HFFc6 (cell line): ENCODE measurements at places on chromosomes 3 and 15.

DNA sequence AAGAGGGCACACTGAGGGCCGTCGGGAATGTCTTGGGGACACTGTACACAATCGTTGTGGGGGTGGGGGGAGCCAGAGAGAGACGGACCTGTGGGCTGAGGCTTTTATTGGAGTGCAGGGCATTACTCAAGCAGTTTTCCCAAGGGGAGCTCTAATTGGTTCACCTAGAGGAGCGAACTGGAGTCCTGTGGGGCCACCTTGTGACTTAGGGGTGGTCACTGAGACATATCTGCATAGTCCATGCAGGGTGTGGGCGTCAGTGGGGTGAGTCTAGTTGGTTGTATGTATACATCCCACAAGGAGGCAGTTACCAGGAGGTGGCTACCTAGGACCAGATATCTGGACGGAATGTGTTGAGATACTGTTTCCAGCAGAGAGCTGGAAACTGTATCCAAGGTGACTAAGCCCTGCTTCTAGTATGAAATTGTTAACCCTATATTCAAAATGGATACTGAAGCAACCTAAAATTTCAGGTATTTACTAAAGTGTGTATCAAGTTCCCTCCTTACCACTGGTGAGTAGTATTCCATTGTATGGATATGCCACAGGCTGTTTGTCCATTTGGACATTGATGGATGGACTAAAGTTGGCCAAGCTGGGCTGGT, 2.6 kb upstream of the PIGZ start:
- peaks cover 14% of the 10 kb centered on the region; the same call in 1 of the 2 replicates for H3K4me1 ChIP-seq
- no peak for DNase-seq
- H3K4me3 ChIP-seq: no peak overlapping the region
- no peaks in the 10 kb centered on the region for H3K36me3 ChIP-seq

DNA sequence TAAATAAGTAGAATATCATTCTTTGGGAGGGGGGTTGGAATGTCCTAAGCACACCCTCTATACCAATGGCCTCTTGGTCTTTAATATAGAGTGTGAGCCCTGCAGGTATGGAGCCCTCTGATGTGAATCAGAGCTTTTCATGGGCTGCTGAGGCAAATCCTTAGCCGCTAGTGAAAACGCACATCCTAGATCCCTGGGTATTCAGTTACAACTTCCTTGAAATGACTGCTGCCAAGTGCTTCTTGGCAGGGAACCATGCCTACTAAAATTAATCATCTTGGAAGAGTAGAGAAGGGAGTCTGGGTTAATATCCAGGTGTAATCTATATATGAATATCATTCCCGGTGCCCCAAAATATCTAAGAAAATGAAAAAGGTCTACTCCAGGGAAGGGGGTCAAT, 109.1 kb downstream of the POLQ start:
- no peaks in the 10 kb centered on the region for H3K27me3 ChIP-seq
- H3K4me1 ChIP-seq: peaks cover 16% of the 10 kb centered on the region
- no peak for DNase-seq
- no peak overlapping the region for H3K4me3 ChIP-seq
- H3K36me3 ChIP-seq: peaks cover 4% of the 10 kb centered on the region; the same call in 1 of the 2 replicates

DNA sequence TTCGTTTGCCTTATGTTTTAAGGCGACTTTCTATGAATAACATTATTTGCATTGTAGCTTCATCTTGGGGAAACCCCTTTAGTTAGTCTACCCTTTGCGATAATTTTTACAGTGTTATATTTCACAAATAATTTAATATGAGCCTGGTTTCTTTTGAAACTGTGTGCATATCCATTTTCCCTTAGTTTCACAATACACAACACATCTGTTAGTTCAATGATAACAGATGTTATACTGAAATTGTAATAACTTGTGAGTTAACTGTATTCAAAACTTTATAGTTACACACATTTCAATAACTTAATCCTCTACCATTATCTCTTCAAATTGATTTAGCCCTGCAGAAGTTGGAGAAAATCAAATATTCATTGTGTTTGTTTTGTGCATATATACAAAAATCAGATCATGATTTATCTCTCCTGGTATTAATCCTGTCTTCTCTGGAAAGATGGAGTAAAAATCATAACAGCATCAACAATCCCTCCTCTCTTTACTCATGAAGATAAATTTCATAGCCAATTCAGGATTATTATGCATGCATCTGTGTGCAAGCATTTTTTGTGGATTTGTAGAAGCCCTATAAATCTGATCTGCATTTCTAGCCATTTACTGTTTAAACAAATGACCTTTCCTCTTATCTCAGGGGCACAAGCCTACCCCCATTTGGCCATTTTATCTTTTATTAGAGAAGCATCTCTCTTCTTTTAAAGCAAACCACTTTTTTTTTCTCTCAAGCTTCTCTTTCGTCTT, 304.0 kb downstream of the VPS13C start:
- no peaks in the 10 kb centered on the region; the same call in none of the 2 replicates for H3K27me3 ChIP-seq
- no peaks in the 10 kb centered on the region for H3K4me1 ChIP-seq
- H3K36me3 ChIP-seq: peaks cover 4% of the 10 kb centered on the region; the same call in 1 of the 2 replicates
- no peak for DNase-seq

GRCh38 chr3:195238081-195238571, 32.8 kb downstream of the XXYLT1 start:
- H3K27ac ChIP-seq: no peak overlapping the region
- H3K4me3 ChIP-seq: no peak overlapping the region
- H3K27me3 ChIP-seq: no peaks in the 10 kb centered on the region
- H3K4me1 ChIP-seq: no peaks in the 10 kb centered on the region
- DNase-seq: no peak

GRCh38 chr3:50358355-50358910, 888 bp downstream of the TMEM115 start:
- peaks cover 3% of the 10 kb centered on the region; the same call in 1 of the 2 replicates for H3K27me3 ChIP-seq
- H3K27ac ChIP-seq: peak overlapping the region; percentile 81
- peak overlapping the region; percentile 97 for H3K4me3 ChIP-seq
- H3K4me1 ChIP-seq: peaks cover 33% of the 10 kb centered on the region

GRCh38 chr3:193702967-193703366, 110.0 kb downstream of the OPA1 start:
- no peak overlapping the region for H3K4me3 ChIP-seq
- peaks cover 3% of the 10 kb centered on the region; the same call in 1 of the 2 replicates for H3K27me3 ChIP-seq
- H3K36me3 ChIP-seq: peaks cover 5% of the 10 kb centered on the region; the same call in 1 of the 2 replicates
- no peak for DNase-seq

GRCh38 chr15:91227766-91228165, 127.7 kb downstream of the SV2B start:
- no peaks in the 10 kb centered on the region for H3K36me3 ChIP-seq
- DNase-seq: no peak
- no peak overlapping the region for H3K27ac ChIP-seq
- H3K4me1 ChIP-seq: no peaks in the 10 kb centered on the region

- peaks cover 42% of the 10 kb centered on the region for H3K4me1 ChIP-seq
- H3K27ac ChIP-seq: no peak overlapping the region
- H3K36me3 ChIP-seq: no peaks in the 10 kb centered on the region
- no peak overlapping the region for H3K4me3 ChIP-seq
- no peaks in the 10 kb centered on the region; the same call in 1 of the 2 replicates for H3K27me3 ChIP-seq
Measured at GRCh38 chr15:71777216-71777943, 33.0 kb upstream of the NR2E3 start.

DNA sequence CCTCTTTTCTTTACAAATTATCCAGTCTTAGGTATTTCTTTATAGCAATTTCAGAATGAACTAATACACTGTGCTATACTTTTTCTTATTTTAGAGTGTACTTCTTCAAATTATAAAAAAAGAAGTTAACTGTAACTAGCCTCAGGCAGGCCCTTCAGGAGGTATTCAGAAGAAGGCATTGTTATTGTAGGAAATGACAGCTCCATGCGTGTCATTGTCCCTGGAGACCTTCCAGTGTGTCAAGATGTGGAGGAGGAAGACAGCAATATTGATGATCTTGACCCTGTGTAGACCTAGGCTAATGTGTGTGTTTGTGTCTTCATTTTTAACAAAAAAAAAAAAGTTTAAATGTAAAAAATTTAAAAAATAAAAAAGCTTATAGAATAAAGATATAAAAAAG, 55.5 kb downstream of the IL12A start:
- no peak overlapping the region for H3K4me3 ChIP-seq
- peaks cover 16% of the 10 kb centered on the region; the same call in 1 of the 2 replicates for H3K36me3 ChIP-seq
- peaks cover 9% of the 10 kb centered on the region for H3K27me3 ChIP-seq
- H3K27ac ChIP-seq: no peak overlapping the region

- no peaks in the 10 kb centered on the region; the same call in 1 of the 2 replicates for H3K27me3 ChIP-seq
- H3K27ac ChIP-seq: peak overlapping the region; percentile 75
- DNase-seq: no peak
- peak overlapping the region; percentile 95 for H3K4me3 ChIP-seq
Measured at GRCh38 chr3:71579935-71580406, 3.6 kb downstream of the FOXP1 start.

DNA sequence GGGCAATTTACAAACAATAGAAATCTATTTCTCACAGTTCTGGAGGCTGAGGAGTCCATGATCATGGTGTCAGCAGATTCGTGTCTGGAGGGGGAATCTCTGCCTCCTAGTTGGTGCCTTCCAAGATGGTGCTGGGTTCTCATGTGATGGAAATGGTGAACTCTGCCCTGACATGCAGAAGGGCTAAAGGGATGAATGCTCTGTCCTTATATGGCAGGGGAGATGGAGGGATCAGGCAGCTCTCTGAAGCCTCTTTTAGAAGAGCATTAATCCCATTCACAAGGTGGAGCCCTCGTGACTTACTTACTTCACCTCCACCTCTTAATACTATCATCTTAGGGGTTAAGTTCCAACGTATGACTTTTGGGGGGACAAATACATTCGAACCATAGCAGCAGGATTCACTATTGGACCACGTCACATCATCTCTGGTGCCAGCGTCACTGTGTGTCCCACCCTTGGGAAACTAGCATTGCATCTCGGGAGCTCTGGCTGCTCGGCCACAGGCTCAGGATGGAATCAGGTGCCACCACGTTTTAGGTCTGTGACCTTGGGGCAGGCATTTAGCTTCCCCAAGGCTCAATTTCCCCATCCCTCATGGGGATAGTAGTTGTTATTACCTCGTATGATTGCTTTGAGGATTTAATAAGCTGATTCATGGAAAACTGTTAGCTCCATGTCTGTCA, 53.0 kb downstream of the SV2B start:
- DNase-seq: no peak
- no peaks in the 10 kb centered on the region for H3K36me3 ChIP-seq
- no peak overlapping the region for H3K27ac ChIP-seq
- peaks cover 1% of the 10 kb centered on the region; the same call in 1 of the 2 replicates for H3K27me3 ChIP-seq

DNA sequence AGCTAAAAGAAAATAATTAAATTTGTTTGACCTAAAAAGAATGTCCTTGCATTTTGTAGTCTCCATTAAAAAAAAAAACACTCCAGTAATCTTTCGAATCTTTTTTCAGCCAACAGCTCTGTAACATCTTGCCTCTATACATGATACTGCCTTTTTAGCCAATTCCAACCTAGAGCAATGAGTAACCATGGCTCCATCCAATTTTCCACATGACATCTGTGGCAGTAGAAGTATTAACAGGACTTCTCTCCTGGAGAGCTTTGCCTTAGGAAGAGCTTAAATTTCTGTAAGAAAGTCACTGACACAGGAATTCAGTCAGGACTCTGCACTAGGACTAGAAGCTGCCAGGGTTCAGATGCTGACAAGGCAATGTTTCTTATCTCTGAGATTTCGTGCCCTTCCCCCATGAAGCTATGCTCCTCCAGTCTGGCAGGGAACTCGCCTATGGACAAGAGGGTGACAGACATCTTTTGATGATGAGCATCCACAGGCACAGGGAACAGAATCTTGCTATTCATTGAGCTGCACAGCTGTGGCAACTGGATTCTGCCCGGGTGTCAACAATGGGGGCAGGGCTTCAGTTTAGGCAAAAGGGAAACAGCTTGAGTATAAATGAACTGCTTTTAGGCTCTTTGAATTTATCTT, 81.8 kb downstream of the ALCAM start:
- H3K36me3 ChIP-seq: peaks cover 58% of the 10 kb centered on the region
- no peak for DNase-seq
- H3K27me3 ChIP-seq: no peaks in the 10 kb centered on the region; the same call in 1 of the 2 replicates
- H3K4me1 ChIP-seq: peaks cover 65% of the 10 kb centered on the region
